CMK (cell line): ENCODE measurements at places on chromosomes 12 and 14.

GRCh38 chr12:90618586-90618985, 336.4 kb downstream of the CCER1 start:
- DNase-seq = no peak

GRCh38 chr12:119383206-119383605, 48.7 kb downstream of the CCDC60 start:
- peak; percentile 5 for DNase-seq

DNA sequence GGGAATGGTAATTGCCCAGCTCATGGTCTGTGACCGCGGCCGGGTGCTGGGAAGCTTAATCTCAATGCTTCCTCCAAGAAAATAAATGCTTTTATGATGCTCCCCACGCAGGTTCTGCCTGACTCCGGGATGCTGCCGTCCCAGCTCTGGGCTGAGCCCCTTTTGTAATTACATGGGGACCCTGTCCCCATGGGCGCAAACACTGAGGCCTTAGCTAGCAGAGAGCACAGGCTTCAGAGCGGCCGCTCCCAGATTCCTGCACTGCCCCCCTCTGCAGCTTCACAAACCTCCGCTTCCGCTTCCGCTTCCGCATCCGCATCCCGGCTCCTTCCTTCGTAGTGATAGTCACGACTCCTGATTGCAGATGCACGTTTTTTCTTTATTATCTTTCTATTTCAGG, 129.5 kb downstream of the KIF26A start:
- DNase-seq = no peak

DNA sequence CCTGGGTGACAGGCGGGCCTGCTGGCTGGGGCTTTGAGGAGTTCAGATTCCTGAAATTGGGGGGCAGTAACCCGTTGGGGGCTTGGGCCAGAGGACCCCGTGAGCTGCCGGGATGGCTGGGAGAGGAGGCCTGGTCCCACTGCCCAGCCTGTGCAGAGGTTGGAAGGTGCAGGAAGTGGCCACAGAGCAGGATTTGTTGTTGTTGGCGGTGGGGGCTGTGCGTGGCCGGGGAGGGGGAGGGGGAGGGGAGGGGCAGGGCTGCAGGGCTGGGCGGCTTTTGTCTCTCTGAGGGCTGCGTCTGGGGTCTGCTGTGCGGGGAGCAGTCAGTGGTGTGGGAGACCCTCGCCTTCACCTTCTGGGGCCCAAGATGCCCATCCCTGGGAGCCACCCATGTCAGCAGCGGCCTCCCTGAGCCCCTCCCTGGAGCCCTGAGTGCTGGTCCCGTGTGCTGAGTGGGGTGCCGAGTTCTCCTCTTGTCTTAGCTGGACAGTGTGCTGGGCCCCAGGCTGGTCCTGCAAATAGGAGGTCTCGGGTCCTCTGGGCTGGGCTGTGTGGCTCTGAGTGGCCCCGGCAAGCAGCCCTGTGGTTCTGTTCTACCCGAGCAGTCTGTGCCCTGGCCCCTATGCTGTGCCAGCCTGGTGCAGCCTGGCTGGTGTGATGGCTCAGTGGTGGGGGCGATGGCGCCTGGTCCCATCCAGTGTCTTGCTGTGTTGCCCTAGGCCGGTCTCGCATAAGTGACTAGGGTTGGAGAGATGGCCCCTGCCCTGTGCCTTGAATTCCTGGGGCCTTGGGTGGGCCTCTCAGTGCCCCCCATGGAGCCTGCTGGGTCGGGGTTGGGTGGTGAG, 10.3 kb downstream of the KIF26A start:
- DNase-seq = no peak

DNA sequence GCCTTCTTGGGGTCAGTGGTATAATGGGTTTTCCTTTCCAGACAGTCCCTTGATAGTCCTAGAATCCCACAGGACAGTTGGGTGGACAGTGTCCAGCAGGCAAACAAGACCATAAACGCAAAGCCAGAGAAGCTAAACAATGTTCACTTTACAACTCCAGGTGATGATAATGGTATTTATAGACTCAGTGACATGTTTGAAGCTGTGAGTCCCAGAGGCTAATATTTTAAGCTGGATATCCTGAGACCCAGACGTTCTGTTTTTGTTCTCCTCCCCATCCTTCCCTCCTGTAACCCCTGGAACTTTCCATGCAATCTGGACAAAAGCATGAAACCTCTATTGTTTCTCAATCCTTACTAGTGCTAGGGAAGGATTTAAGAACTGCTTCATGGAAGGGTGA, 121.0 kb downstream of the ZFP36L1 start:
- no peak for DNase-seq

- DNase-seq = no peak
Observed at GRCh38 chr12:40194846-40195245, 30.0 kb upstream of the LRRK2 start.

GRCh38 chr12:25106818-25107217, 88.1 kb downstream of the DNAI7 start:
- no peak for DNase-seq

DNA sequence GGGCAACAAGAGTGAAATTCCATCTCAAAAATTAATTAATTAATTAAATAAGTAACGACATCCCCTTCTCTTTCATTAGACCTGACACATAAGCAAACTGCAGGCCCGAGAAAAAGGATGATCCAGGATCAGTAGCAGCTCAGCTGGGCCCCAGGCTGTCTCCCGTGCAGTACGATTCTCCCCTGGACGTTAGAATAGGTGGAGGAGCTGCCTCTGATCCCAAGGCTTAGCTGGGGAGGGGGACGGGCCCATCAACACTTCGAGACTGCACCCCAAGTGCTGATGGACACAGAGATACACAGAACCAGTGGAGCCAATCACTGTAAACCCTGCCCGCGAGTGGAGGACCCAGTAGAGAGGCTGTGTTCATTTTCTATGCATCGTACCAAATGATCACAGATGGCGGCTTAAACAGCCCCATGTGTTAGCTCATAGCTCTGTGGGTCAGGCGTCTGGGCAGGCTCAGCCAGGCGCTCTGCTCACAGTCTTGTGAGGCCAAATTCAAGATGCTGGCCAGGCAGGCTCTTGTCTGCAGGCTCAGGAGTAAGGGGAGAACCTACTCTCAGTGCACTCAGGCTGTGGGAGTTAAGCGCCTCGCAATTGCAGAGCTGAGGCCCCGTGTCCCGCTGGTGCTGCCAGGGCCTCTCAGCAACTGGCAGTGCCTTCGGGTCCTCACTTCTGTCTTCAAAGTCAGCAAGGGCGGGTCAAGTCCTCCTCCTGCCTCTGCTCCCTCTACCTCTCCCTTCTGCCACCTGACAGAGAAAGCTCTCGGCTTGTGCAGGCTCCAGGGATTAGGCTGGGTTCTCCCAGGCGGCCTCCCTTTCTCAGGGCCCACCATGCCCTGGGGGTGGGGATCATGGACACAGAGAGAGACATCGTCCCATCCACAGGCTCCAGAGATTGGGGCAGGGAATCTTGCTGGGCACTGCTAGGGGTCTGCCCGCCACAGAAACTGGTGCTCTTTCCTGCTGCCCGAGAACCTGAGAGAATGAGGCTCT, 26.4 kb downstream of the RIMBP2 start:
- DNase-seq = no peak

DNA sequence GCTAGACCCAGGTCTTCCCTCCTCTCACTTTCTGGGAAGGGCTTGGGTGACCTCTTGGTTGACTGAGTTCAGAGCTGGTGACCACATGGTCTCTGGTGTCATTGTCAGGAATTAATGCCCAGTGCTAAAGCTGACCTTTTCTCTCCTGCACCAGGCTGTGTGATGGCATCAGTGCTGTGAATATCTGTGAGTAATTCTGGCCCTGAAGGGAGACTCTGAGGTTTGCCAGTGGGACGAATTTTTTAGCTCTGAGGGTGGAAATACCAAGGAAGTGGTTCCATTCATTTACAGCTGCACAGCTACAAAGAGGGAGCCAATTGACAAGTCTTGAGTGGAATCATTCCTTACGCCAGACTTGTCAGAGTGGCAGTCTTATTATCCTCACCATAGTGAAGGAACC, 6.2 kb upstream of the KRT86 start:
- DNase-seq = no peak

DNA sequence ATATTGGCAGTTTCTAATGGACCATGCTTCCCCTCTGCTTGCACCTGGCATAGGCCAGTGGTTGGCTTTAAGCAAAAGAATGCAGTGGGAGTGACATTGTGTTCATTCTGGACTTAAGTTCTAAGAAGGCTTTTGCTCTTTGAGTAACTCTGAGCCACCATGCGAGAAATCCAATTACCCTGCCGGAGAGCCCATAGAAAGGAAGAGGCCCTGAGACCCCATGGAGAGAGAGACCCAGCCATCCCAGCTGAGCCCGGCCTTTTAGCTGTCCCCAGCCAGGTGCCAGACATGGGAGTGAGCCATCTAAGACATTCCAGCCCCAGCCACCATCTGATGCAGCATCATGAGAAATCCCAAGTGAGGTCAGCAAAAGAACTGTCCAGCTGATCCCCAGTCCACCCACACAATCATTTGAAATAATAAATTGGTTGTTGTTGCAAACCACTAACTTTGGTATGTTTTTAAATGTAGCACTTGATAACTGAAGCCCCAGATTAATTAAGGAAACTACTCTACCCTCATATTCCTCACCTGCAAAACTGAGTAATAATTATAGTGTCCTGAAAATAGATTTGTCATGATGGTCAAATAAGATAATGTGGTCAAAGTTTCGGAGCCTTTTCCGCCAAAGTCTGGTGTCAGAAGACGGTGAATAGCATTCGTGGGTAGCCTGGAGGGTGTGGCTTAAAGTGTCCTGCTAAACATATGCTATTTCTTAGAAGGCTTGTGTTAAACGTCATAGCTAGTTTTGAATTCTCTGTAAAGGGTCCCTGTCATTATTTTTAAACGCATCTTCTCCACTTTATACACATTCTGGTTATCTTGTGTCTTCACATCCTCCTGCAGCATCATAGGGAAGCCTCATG, 166.6 kb upstream of the PELI2 start:
- no peak for DNase-seq

- no peak for DNase-seq
Observed at GRCh38 chr14:55142466-55142865, 13.4 kb downstream of the LGALS3 start.
